Cardiac muscle cell (in vitro differentiated cells and primary cell): ENCODE measurements at places on chromosomes 2 and 18. TPM values are rescaled to one million over a fixed set of nuclear protein-coding genes. Genes with fewer than 3 reads are reported as not detected.

Gene RNU2-63P
- not detected in 2 replicates for total RNA-seq

GRCh38 chr2:3105814-3106569 is 271.6 kb downstream of the EIPR1 start:
- no peak overlapping the region for H3K4me3 ChIP-seq
- H3K4me1 ChIP-seq: peaks cover 4% of the 10 kb centered on the region
- no peaks in the 10 kb centered on the region for H3K36me3 ChIP-seq
- no peak for DNase-seq

Gene ERICH2
- 1.0 and 1.5 TPM in 2 replicates for total RNA-seq

DNA sequence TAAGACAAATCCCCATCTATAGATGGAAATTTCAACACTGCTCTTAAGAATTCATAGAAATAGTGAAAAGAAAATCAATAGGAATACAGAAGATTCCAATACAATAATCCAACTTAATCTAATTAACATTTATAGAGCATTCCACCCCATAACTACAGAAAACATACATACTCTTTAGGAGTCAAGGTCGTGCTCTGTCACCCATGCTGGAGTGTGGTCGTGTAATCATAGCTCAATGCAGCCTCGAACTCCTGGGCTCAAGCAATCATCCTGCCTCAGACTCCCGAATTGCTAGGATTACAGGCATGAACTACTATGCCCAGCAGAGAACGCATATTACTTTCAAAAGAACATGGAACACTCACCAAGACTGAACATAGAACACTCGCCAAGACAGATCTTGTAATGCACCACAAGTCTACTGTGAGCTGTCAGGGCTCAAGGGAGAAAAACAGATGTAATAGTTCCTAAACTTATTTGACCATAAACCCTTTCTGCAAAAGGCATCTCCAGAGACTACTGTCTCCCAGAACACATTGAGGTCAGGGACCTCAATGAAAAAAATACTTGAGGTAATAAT is 14.1 kb downstream of the MEMO1 start:
- H3K27ac ChIP-seq: no peak overlapping the region
- no peaks in the 10 kb centered on the region for H3K36me3 ChIP-seq
- no peak overlapping the region for H3K4me3 ChIP-seq
- no peak for DNase-seq
- peaks cover 5% of the 10 kb centered on the region for H3K4me1 ChIP-seq

GRCh38 chr2:112794131-112794733 is 9.9 kb upstream of the IL1A start:
- no peaks in the 10 kb centered on the region for H3K36me3 ChIP-seq
- H3K4me3 ChIP-seq: no peak overlapping the region
- no peaks in the 10 kb centered on the region for H3K4me1 ChIP-seq
- no peaks in the 10 kb centered on the region for H3K27me3 ChIP-seq
- no peak for DNase-seq

DNA sequence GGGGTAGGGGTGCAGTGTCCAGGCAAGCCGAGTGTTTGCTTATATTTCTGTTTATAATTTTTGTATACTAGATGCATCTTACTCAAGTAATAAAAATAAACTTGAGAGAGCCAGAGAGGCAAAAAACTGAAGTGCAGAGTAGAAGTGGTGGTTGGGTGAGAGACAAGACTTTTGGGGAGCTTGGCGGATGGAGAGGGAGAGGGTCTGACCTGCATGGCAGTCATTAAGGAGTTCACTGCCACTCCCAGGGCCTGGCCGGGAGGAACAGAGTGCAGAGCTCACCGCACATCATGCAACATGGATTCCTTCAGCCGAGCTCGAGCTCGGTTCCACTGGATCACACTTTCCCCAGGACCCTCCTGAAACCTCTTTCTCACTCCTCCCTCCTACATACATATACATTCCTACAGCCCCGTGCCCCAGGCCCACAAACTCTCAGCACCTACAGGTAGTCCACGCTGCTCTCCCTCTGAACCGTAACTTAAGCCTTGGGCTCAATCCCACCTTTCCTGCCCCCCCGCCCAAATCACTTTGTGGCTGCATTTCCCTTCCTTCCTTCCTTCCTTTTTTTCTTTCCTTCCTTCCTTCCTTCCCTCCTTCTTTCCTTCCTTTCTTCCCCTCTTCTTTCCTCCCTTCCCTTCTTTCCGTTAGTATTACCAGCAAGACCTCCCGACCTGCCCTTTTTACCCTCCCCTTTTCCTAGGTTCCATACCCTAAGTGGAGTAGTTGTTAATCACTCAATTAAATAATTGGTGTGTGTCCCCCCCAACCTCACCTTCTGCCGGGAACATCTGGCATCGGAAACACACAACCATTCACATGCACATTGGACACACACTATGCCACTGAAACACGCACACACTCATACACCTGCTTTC is 37.1 kb upstream of the ATP6V1B1 start:
- H3K4me3 ChIP-seq: no peak overlapping the region
- DNase-seq: no peak
- H3K27me3 ChIP-seq: peaks cover 99% of the 10 kb centered on the region

- no peak overlapping the region for H3K4me3 ChIP-seq
- H3K27me3 ChIP-seq: no peaks in the 10 kb centered on the region
- H3K4me1 ChIP-seq: no peaks in the 10 kb centered on the region
- DNase-seq: no peak
- H3K27ac ChIP-seq: no peak overlapping the region
Observed at GRCh38 chr18:9552191-9552590, 62.2 kb downstream of the PPP4R1 start.

Gene BOLA3
- 27.0 and 97.0 TPM in 2 replicates for total RNA-seq

- no peak overlapping the region for H3K4me3 ChIP-seq
- no peaks in the 10 kb centered on the region for H3K4me1 ChIP-seq
- no peak for DNase-seq
Observed at GRCh38 chr18:60646725-60647124, 274.1 kb upstream of the MC4R start.

Gene MALT1
- total RNA-seq: 38.9 and 51.8 TPM in 2 replicates

GRCh38 chr2:134243244-134243643 is 10.6 kb upstream of the MGAT5 start:
- H3K27me3 ChIP-seq: no peaks in the 10 kb centered on the region
- H3K27ac ChIP-seq: no peak overlapping the region
- no peaks in the 10 kb centered on the region for H3K36me3 ChIP-seq
- DNase-seq: no peak
- H3K4me1 ChIP-seq: peaks cover 28% of the 10 kb centered on the region

- no peak for DNase-seq
- no peaks in the 10 kb centered on the region for H3K27me3 ChIP-seq
- H3K36me3 ChIP-seq: no peaks in the 10 kb centered on the region
- H3K4me3 ChIP-seq: no peak overlapping the region
- no peaks in the 10 kb centered on the region for H3K4me1 ChIP-seq
Observed at GRCh38 chr2:193276069-193276468, 1081.3 kb upstream of the TMEFF2 start.

- no peaks in the 10 kb centered on the region for H3K4me1 ChIP-seq
- H3K27ac ChIP-seq: no peak overlapping the region
- H3K4me3 ChIP-seq: no peak overlapping the region
- H3K27me3 ChIP-seq: no peaks in the 10 kb centered on the region
Observed at GRCh38 chr2:112836163-112836560, 417 bp downstream of the IL1B start.

DNA sequence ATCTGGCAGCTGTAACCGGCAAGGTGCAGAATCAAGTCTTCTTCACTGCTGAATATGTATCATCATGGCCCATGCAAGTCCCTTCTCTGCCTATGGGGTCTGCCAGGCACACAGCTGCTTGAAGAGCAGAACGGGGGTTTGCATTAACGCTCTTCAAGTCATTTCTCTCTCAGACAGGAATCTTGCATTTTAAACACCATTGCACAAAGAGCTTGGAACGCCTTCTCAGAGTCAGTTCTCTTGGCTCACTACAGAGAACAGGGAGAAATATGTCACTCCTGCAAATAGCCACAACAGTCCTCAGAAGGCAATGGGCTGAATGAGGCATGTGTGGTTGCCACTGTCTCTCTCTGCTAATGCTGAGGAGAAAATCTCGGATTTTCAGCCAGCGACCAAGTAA is 2173.5 kb upstream of the PIK3C3 start:
- no peaks in the 10 kb centered on the region for H3K27me3 ChIP-seq
- H3K4me3 ChIP-seq: no peak overlapping the region
- H3K27ac ChIP-seq: no peak overlapping the region
- no peak for DNase-seq
- H3K4me1 ChIP-seq: peaks cover 15% of the 10 kb centered on the region

GRCh38 chr2:26612034-26612433 is 29.1 kb downstream of the CIB4 start:
- H3K27ac ChIP-seq: no peak overlapping the region
- H3K36me3 ChIP-seq: no peaks in the 10 kb centered on the region
- H3K4me1 ChIP-seq: peaks cover 31% of the 10 kb centered on the region

Gene CNTNAP5
- total RNA-seq: 0.03 TPM in 1 of 2 replicates, not detected in the other

GRCh38 chr18:57806978-57807285 is 3.8 kb upstream of the ATP8B1 start:
- no peaks in the 10 kb centered on the region for H3K36me3 ChIP-seq
- H3K27me3 ChIP-seq: peaks cover 58% of the 10 kb centered on the region
- H3K4me1 ChIP-seq: peaks cover 6% of the 10 kb centered on the region
- no peak overlapping the region for H3K4me3 ChIP-seq

DNA sequence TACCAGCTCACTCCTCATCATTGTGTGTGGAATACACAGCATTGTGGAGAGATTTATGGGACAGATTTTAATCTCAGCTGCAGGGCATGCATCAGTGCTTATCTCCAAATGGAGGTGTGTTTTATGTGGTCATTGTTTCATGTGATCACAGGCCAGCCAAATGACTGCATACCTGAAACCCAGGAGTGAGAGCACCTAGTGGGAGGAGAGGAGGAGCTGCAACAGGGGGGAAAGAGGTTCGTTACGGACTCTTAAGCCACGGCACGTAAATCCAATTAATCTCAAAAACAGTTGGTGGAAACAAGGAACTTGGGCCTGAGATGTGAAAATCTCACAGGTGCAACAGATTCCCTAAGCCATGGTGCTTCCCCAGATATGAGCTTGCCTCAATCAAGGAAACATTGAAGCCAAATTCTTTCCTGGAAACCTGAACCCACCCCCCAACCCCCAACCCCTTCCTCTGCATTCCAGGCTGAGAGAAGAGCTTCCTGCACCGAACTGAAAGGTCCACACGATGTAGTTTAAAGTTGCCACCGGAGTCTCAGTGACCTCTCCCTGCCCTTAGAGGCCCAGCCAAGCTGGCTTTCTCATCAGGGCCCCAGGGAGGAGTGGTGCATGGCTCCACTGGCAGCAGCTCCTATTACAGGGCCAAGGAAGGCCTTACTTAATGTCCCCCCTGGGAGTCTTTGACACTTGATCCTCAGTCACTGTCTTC is 167.4 kb downstream of the C1D start:
- no peak overlapping the region for H3K4me3 ChIP-seq
- H3K36me3 ChIP-seq: no peaks in the 10 kb centered on the region
- H3K27ac ChIP-seq: no peak overlapping the region
- no peaks in the 10 kb centered on the region for H3K27me3 ChIP-seq

Gene CXCR2
- 0.04 and 0.09 TPM in 2 replicates for total RNA-seq

GRCh38 chr2:165406173-165406572 is 63.3 kb upstream of the CSRNP3 start:
- H3K27me3 ChIP-seq: peaks cover 10% of the 10 kb centered on the region
- H3K4me1 ChIP-seq: no peaks in the 10 kb centered on the region
- no peaks in the 10 kb centered on the region for H3K36me3 ChIP-seq
- DNase-seq: no peak
- no peak overlapping the region for H3K27ac ChIP-seq

Gene WDCP
- total RNA-seq: 7.7 and 8.1 TPM in 2 replicates

DNA sequence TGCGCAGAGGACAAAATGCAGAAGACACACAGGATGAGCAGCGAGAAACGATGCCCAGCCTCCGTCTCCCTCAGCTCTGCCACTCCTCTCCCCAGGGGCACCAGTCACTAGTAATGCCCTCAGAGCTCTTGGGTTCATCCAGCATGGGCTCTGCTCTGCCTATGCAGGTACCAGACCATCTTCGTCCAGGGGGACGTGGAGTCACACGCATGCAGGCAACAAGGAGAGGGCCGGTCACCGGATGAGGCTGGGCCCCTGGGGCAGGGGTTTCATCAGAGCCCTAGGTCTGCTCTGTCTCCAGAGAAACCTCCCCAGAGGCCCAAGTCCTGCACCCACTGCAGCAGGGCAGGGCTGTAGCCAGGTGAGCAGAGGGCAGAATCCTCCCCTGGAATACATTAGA is 23.9 kb downstream of the RAB31 start:
- no peak overlapping the region for H3K4me3 ChIP-seq
- DNase-seq: no peak
- H3K27me3 ChIP-seq: no peaks in the 10 kb centered on the region
- H3K27ac ChIP-seq: no peak overlapping the region

Gene ERCC3
- 44.3 and 54.8 TPM in 2 replicates for total RNA-seq

Gene PDE1A
- total RNA-seq: 0.06 and 0.32 TPM in 2 replicates

DNA sequence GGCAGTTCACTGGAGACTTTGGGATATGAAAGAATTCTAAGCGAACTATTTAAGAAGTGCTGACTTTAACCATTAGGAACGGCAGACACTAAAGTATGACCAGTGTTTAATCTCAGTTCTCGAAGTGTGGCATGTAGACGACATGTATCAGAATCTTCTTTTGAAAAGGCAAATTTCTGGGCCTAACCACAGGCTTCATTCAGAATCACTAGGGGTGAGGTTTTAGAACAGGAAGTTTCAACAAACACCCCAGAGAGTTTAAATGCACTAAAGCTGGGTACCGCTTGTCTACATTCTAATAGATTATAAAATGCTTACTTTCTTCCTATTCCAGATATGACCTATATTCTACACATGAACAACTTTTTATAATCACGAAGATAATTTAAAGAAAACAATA is 180.3 kb downstream of the ANKRD44 start:
- H3K36me3 ChIP-seq: no peaks in the 10 kb centered on the region
- H3K27me3 ChIP-seq: no peaks in the 10 kb centered on the region
- H3K4me3 ChIP-seq: no peak overlapping the region
- peaks cover 11% of the 10 kb centered on the region for H3K4me1 ChIP-seq
- no peak overlapping the region for H3K27ac ChIP-seq

DNA sequence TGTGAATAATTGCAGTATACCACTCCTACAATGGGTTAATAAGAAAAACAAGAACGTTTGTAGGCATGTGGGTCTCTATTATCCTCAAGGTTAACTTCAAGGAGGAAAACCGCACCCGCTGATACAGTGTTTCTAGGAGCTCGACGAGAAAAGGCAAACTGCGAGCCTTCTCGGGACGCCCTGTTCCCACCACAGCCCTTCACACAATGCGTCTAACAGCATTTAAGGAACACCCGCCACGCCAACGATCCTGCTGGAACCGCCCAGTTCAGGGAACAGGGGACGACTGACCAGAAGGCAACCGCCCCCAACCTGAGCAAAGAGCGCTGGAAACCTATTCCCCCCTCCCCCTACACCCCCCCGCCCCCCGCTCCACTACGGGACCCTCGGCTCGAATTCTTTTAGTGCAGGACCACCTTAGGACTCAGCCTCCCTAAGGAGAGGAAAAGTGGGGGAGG is 710 bp upstream of the TMSB10 start:
- H3K27me3 ChIP-seq: no peaks in the 10 kb centered on the region
- DNase-seq: peak; percentile 66
- H3K4me3 ChIP-seq: peak overlapping the region; percentile 71
- no peaks in the 10 kb centered on the region for H3K4me1 ChIP-seq
- no peak overlapping the region for H3K27ac ChIP-seq
- H3K36me3 ChIP-seq: no peaks in the 10 kb centered on the region

Gene EGR4
- total RNA-seq: 0.06 TPM in 1 of 2 replicates, not detected in the other

Gene ALLC
- not detected in 2 replicates for total RNA-seq
